Bronchial epithelial cell (primary cell): ENCODE measurements at places on chromosomes 5 and 9. TPM values are rescaled to one million over a fixed set of nuclear protein-coding genes. Genes with fewer than 3 reads are reported as not detected.

The C5orf34 gene
- 0.53 and 1.3 TPM in 2 replicates for total RNA-seq

The NUP214 gene
- total RNA-seq, result 8.4 and 12.2 TPM in 2 replicates

The ANKRD31 gene
- total RNA-seq, result 0.13 and 0.26 TPM in 2 replicates

The GRM6 gene
- not detected in 2 replicates for total RNA-seq

The PCDHGA4 gene
- total RNA-seq, result 0.26 and 0.53 TPM in 2 replicates

The MATR3 gene
- 171 and 173 TPM in 2 replicates for total RNA-seq

The GPR151 gene
- not detected in 2 replicates for total RNA-seq

The PLPPR1 gene
- total RNA-seq, result not detected in 2 replicates

The FAM81B gene
- total RNA-seq, result not detected in 2 replicates

The PDGFRB gene
- 0.26 and 1.6 TPM in 2 replicates for total RNA-seq

The ENC1 gene
- total RNA-seq, result 3.5 and 3.9 TPM in 2 replicates

The IFNA8 gene
- total RNA-seq, result not detected in 2 replicates

The GRAMD2B gene
- total RNA-seq, result 9.2 and 12.0 TPM in 2 replicates

The C9 gene
- total RNA-seq, result not detected in 2 replicates

The PCDHAC2 gene
- 14.1 and 16.8 TPM in 2 replicates for total RNA-seq

The GRIA1 gene
- under 0.01 TPM in 1 of 2 replicates, not detected in the other for total RNA-seq

The PFN3 gene
- not detected in 2 replicates for total RNA-seq

The MAMDC4 gene
- total RNA-seq, result 1.1 and 1.5 TPM in 2 replicates

The CCDC192 gene
- not detected in 2 replicates for total RNA-seq

The ADRA1B gene
- total RNA-seq, result under 0.01 TPM in 1 of 2 replicates, not detected in the other

The ABLIM3 gene
- 3.7 and 7.2 TPM in 2 replicates for total RNA-seq

The CYLC2 gene
- not detected in 2 replicates for total RNA-seq

The PCDHGB6 gene
- 0.53 and 1.5 TPM in 2 replicates for total RNA-seq

The SIT1 gene
- total RNA-seq, result not detected in 2 replicates

The MYMK gene
- not detected in 2 replicates for total RNA-seq

The PCDHB5 gene
- total RNA-seq, result 0.26 TPM in 2 replicates

The HIGD2A gene
- total RNA-seq, result 20.8 and 22.7 TPM in 2 replicates

The NEUROG1 gene
- not detected in 2 replicates for total RNA-seq

The SPINK1 gene
- total RNA-seq, result 0.51 and 1.1 TPM in 2 replicates

The CTXN3 gene
- total RNA-seq, result not detected in 2 replicates

The TXNDC15 gene
- 45.2 and 45.8 TPM in 2 replicates for total RNA-seq

The SHLD3 gene
- 3.4 and 4.1 TPM in 2 replicates for total RNA-seq

The CMBL gene
- total RNA-seq, result 0.51 and 6.1 TPM in 2 replicates

The GLRA1 gene
- not detected in 2 replicates for total RNA-seq

The PCDHB16 gene
- total RNA-seq, result under 0.01 TPM in 1 of 2 replicates, not detected in the other

The GALT gene
- 11.3 and 13.6 TPM in 2 replicates for total RNA-seq

The C5orf46 gene
- not detected in 2 replicates for total RNA-seq

The PDE6A gene
- not detected in 2 replicates for total RNA-seq

The BARX1 gene
- total RNA-seq, result 0.13 TPM in 1 of 2 replicates, not detected in the other

The NKD2 gene
- 0.26 and 0.51 TPM in 2 replicates for total RNA-seq

The LRRTM2 gene
- not detected in 2 replicates for total RNA-seq

The GPR150 gene
- total RNA-seq, result 0.26 TPM in 2 replicates

The FSTL4 gene
- total RNA-seq, result 0.26 TPM in 1 of 2 replicates, not detected in the other

The GCNT1 gene
- total RNA-seq, result 3.7 and 4.5 TPM in 2 replicates

The ARSI gene
- 5.4 and 5.8 TPM in 2 replicates for total RNA-seq

The ERAP2 gene
- 10.9 and 26.6 TPM in 2 replicates for total RNA-seq

The TMEM252 gene
- total RNA-seq, result not detected in 2 replicates

The NSUN2 gene
- 78.5 and 81.0 TPM in 2 replicates for total RNA-seq

The C5orf58 gene
- total RNA-seq, result not detected in 2 replicates

The ZDHHC11 gene
- total RNA-seq, result 0.53 and 1.4 TPM in 2 replicates

The TMEM141 gene
- 220 and 228 TPM in 2 replicates for total RNA-seq

The FBP2 gene
- total RNA-seq, result not detected in 2 replicates

The PCDHA6 gene
- 0.13 TPM in 1 of 2 replicates, not detected in the other for total RNA-seq

The GPR21 gene
- 1.3 and 1.8 TPM in 2 replicates for total RNA-seq
